ENCODE measurements at places on chromosomes 7 and 10.

DNA sequence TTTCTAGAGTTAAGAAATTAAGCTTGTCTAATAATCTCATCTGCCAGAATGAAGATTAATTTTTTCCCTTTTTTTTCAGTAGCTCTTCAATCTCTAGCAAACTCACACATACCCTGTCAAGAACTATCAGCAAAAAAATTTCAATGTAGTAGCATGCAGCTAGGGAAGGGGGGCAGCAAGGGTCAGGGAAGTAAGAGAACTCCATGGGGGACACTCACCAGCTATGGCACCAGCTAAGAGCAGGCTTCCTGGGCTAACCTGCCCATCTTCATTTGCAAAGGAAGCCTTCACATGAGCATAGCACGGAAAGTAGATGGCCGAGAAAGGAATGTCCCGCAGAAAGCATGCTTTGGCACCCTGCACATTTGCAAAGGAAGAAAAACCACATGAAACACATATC lies 190.4 kb downstream of the SLC25A13 start:
- no peak for DNase-seq

DNA sequence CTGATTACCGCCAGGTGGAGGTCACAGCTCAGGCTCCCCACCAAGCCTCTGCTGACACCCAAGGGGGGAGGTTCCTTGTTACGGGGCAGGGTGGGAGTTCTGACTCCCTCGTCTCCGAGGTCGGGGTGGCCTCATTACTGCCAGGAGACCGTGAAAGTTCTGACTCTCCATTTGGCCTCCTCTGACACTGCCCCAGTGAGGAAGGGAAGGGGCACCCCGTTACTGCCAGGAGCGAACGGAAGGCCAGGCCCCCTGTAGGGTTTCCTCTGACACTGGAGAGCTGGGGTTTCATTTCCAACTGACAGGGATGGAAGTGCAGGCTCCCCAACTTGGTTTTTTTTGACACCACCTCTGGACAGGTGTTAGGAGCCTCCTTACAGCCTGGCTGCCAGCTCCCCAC lies 138.1 kb upstream of the EEPD1 start:
- DNase-seq, result no peak

GRCh38 chr7:154914308-154914995 lies 88.5 kb downstream of the PAXIP1 start:
- DNase-seq, result no peak

DNA sequence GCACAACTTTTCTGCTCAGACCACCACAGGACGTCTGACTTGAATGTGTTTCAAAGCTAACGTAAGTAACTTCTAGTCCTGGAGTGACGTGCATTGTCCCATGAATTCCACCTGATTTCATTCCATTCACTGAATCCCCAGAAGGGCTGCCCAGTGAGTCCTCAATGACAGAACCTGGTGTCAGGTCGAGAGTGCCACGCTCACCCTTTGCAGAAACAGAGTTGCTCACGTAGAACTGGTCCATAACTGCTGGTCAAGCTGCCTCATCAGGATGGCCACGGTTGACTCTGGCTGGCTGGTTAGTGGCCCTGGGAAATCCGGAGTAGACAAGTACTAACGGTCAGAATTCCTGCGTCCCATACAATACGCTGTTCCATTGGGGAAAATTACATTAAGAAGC lies 50.6 kb upstream of the UBE3C start:
- no peak for DNase-seq

DNA sequence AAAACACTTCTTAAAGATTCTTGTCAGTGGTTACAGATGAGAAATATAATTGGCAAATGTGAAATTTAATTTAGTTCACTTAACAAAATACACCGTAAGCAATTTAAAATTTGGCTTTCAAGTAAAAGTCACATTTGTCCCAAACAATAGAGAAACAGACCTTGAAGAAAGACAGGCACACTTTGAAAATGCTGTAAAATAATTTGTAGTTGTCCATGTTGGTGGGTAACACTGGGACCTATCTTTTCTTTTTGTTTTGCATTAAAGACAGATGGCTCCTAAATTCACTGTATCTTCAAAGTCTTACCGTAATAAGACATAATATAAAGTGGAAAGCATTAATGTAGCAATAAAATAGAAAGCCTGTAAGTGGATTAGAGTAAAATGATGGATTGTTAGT lies 3.3 kb downstream of the GRK5 start:
- DNase-seq, result no peak

DNA sequence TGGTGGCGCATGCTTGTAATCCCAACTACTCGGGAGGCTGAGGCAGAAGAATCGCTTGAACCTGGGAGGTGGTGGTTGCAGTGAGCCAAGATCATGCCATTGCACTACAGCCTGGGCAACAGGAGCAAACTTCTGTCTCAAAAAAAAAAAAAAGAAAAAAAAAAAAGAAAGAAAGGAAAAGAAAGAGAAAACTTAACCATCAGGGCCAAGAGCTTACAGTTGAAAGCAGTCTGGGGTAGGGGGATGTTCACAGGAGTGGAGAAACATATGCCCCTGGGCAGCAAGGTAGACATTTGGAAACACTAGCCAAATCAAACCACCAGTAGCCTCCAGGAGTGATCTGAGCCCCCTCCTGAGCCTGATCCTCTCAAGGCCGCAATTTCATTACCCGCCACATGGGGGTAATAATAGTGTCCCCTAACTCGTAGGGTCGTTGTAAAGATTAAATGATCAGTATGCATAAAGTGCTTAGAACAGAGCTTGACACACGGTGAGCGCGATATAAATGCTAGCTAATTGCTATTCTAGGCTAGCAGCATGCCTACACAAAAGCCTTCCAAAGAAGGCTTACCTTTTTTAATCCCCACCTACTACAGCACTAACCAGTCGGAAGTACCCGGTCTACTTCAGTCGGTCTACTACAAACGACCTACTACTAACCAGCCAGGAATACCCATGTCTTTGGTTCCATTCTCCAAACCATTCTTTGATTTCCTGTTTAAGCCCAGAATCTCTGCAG lies 274.3 kb upstream of the NEBL start:
- DNase-seq, result no peak

DNA sequence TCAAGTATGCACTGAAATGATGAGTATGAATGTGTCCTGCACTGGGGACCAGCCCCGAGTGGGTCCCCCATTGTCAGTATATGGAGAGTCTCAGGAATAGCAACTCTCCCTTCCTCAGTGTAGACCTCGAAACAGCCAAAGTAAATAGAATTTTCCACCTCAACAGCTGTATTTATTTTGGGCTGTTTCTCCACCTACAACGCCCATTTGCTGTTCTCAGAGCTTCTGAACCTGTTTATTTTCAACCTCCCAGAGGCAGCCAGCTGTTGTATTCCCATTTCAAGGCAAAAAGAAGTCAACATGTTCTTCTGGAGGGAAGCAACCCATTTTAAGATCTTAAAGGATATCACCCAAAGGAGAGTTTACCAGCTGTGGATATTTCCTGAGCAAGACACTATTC lies 59.6 kb upstream of the BICC1 start:
- no peak for DNase-seq

- peak; percentile 35 for DNase-seq
These were observed 38.0 kb downstream of the USP6NL start for GRCh38 chr10:11573497-11573896.

DNA sequence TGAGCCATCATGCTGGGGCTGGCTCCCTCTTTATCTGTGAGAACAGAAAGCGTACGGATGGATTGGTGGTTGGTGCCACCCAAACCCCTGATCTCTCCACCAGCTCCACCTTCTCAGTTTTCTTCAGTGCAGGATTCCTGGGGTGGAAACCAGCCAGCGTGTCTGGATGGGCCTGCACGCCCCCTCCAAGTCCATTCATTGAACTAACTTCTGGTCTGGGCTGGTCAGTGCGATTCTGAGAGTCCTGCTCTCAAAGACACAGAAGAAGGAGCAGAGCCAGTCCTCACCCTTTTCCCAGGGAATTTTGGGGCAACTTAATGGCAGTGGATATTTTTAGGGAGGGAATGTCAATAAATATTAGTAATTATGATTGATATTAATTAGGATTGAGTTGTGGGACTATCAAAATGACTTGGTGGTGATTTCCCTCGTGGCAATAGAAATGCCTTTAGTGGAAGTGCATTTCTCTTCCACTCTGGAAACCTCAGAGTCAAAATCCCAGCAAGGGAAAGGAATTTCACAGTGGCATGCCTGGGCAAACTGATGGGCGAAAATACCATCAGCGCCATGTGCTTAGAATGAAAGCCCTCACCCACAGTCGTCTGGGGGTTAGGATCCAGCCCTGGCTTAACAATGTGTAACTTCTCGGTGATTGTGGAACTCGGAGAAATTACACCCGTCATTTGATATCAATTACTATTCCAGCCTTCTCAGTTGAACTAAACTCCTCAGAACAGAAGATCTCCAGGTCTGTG lies 69.3 kb upstream of the EEPD1 start:
- DNase-seq, result no peak

DNA sequence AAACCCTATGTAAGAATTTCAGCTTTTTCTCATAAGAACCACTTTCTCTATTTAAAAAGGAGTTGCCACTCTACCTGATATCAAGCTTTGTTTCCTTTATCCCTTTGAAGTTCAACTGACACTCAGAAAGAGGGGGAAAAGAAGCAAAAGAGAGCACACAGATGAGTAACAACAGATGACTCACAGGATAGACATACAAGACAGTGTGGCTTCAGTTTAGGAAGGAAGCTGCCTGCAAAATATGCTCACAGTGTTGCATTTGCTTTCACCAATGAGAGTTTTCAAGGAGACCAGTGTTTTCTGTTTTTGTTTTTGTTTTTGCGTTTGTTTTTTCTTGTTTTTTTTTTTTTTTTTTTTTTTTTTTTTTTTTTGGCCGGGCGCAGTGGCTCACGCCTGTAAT lies 1181.6 kb downstream of the DNAJB9 start:
- DNase-seq, result no peak

GRCh38 chr10:125961743-125962142 lies 65.4 kb downstream of the FANK1 start:
- no peak for DNase-seq

DNA sequence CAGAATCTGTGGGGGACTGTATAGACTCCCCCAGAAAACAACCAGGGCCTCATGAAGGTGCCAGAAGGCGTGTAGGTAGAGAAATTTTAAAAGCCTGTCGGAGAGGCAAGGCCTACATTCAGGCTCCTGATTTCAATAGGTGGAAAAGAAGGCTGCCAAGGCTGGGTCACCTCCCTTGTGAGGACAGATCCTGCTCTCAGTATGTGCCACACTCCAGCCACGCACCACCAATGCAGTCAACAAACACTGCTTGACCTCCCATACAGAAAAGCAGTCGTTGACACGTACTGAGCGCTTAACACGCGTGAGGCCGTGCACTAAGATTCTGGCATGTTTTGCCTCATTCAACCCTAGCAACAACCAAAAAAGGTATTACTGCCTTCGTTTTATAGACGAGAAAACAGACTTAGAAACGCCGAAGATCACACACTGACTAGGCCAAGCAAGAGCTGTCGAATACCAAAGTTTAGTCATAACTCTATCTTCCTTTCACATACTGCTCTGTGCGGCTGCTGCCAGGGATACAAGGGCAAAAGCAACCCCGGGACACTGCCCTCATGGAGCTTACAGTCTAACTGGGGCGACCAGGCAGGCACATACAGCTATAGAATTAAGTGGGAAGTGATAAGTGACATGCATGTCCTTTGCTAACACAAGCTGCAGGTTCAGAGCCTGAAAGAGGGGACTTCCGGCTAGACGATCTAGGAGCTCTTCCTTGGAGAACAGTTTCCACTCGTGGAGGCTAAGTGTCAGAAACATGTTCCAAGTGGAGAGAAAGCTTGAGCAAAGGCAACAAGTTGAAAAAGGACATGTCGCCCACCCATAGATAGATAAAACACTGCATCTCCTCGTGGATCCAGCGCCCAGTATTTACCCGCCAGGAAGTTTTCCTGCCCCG lies 797 bp upstream of the NKX2-3 start:
- DNase-seq, result no peak

GRCh38 chr7:76260171-76260703 lies 42.2 kb upstream of the HSPB1 start:
- DNase-seq, result peak; percentile 49

DNA sequence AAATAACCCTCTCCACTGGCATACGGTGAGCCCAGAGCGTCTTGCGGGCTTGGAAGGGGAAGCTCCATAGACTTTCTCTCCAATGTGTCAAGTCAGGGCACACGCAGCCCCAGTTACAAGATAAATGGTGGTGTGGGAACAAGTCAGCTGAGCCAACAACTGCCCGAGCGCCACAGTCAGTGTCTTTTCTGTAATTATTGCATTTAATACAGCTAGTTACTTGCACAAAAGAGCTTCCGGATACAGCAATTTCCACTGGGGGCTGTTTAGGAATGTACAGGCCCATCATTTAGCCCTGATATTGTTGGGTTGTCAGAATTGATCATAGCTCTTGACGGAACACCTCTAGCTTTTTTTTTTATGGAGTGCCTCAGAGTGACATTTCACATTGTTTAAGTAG lies 193.5 kb upstream of the SP8 start:
- no peak for DNase-seq

DNA sequence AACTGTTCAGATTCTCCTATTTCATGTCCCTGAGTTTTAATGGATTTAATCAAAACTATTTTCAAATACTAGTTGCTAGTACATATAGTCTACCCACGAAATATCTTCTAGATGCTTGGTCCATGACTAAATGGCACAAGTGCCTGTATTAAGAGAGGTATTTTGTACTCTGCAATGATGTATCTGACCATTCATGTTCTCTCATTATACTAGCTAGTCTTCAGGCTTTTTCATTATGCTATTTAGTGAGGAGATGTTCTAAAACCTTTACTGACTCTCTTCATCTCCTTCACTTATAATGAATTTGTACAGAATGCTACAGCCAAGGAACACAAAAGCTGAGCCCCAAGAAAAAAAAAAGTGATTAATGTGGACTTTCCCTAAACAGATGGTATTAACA lies 222.5 kb downstream of the AHR start:
- DNase-seq, result no peak

Measured in GM03348 (cell line).